ENCODE measurements at places on chromosomes 4 and X.

DNA sequence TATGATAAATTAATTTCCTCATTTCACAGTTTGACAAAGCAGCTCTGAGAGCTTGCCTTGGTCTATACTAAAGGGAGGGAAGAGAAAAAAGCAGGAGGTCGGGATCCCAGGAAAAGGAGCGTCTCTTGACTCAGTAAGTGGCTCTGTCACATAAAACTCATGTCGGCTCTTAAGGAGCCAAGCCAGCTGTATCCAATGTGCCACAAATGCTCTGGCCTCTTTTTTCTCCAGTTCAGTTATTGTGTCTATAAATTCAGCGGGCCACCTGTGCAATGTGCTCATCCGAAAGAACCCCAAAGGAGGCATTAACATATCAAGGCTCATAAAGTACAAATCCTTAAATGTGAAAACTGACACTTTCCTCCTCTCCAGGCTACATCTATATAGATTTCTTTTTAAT is 337.7 kb upstream of the FAM241A start:
- no peak for DNase-seq

DNA sequence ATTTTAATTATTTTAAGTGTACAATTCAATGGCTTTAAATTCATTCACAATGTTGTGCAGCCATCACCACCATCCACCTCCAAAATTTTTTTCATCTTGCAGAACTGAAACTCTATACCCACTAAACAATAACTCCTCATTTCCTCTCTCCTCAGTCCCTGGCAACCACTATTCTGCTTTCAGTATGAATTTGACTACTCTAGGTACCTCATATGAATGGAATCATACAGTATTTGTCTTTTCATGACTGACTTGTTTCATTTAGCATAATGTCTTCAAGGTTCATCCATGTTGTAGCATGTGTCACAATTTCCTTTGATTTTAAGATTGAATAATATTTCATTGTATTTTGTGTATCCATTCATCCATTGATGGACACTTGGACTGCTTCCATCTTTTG is 46.9 kb downstream of the KIF4A start:
- no peak for DNase-seq

DNA sequence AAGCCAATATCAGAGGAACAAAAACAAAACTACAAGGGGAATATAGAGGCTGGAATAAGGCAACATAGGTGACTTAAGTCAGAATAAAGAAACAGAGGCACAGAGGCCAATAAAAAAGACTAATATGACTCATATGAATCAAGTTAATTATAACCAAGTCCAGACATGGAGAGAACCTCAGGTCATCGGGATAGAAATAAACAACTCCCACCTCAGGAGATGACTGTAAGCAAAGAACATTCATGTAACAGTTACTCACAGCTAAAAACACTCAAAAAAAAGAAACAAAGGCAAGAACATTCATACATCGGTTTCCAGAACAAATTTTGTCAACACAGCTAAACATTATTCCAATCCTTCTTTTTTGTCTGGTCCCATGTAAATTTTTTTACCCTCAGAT is 60.3 kb upstream of the RXFP1 start:
- DNase-seq = peak; percentile 70

- DNase-seq = no peak
These were observed 2.8 kb downstream of the MXD4 start for GRCh38 chr4:2259036-2259540.

- no peak for DNase-seq
These were observed 28.8 kb downstream of the FGFR3 start for GRCh38 chr4:1821679-1822567.

DNA sequence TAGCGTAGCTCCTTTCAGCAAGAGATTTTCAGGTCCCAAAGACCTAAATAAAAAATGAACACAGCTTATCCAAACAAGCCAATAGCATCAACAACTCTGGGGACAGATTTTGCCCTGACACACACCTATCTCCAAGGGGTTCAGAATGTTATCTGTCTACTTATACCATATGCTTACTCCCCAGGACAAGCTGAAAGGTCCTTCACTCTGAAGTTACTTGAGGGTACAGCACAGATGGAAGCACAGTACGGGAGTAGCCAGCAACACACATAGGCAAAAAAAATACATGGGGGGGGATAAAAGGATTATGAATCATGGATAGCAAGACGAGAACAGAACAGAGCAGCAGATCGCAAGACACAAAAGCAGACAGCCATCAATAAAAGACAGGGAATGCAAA is 90.7 kb upstream of the MCF2 start:
- DNase-seq = no peak

GRCh38 chr4:74772106-74772505 is 22.2 kb downstream of the BTC start:
- DNase-seq = no peak

GRCh38 chrX:109967156-109967555 is 35.8 kb upstream of the TMEM164 start:
- DNase-seq = peak; percentile 71

DNA sequence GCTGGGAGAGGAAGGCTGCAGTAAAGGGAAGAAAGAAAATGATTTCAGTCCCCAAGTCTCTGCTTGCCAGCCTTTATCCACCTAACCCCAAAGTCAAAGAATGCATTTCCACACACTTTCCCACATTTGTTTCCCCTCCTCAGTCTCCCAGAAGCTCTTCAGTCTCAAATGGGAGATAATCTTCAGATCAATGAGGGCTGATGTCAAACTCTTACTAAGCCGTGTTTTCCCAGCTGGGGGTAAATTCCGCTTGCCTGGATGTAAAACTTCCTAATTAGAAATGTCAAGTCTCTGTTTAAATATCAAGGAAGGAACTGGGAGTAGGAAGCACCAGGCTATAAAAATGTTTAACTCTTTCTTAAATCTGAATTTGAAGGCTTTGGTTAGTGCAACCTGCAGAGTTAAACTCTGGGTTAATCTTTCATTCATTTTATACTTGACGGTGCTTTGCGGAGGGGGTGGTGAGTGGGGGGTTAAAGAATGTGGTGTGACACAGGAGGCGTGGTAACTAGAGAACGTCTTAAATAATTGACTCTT is 601.4 kb upstream of the ACTRT1 start:
- DNase-seq = no peak

DNA sequence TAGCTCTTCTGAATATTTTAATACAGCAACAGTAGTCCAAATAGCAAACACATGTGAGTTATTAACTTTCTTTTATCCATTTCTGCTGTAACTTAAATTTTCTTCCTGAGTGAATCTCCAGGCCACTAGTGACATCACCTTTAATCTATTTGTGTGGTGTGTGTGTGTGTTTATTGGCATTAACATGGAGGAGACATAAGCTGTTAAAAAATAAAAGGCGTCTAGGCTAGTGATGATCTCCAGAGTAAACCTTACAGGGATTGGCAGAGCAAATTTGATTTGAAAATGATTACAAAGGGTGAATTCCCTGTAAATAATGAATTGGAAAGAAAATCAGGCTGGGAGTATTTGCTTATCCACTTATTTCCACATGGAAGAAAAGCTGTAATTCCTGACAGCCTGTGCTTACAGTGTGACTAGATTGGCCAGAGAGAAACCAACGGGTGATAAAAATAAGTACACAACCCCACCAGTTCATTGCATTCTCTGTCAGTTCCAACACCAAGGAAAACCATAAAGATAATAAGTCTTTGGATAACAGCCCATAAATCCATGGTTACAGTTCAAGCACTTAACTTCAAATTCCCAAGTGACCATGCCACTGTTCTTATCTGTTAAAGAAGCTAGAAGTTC is 186.1 kb downstream of the ENOX2 start:
- DNase-seq = no peak

GRCh38 chr4:116180157-116180601 is 905.2 kb downstream of the TRAM1L1 start:
- DNase-seq = peak; percentile 0

DNA sequence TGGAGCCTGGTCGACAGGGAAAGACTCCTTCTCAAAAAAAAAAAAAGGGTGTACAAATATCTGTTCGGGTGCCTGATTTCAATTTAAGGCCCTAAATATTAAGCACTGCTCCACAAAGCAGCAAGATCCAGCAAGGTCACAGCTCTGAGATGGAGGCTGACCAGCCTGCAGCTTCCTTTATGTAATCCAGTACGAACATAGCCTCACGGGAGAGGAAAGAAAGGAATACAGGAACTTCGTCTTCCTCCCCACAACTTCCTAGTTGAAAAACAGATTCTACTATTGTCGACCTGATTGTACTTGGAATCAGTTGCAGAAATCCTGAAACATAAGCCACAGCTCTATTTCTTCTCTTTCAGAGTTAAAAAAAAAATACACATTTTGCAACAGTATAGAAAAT is 53.5 kb upstream of the TBC1D9 start:
- DNase-seq = no peak

DNA sequence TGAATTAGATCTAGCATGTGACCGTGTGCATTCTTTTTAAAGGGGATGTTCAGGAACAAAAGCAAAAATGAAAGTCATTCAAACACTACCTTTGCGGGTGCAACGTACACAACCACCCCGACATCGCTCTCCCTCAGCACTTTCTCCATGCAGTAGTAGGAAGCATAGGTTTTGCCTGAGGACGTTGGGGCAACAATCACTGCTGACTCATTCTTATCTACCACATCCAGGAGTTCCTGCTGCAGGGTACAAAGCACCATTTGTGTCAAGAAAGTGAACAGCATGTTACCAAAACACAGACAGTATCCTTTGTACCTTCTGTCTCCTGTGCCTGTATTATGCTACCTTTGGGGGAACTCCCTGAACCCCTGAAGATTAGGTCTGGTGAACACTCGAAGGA is 58.6 kb downstream of the DDX60L start:
- peak; percentile 8 for DNase-seq

- DNase-seq = no peak
These were observed 109.6 kb downstream of the SH2D1A start for GRCh38 chrX:124455966-124456365.

DNA sequence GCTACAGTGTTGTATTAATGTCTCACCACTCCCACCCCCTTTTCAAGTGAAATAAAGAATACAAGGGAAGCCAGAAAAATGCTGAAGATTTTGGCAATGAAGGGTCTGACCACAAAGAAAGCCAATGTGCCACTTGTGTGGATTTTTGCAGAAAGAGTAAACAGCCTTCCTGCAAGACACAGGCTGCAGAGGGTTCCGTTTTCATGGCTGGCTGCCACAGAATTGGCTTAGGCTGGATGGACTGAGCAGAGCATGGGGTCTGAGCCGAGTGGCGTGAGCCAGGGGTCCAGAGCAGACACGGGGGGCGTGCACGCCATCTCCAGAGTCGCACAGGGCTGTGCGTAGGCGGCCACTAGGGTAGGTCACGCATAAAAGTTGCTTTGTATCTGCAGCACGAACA is 69.2 kb downstream of the MTNR1A start:
- no peak for DNase-seq

- DNase-seq = peak; percentile 95
These were observed 288.3 kb downstream of the CHIC1 start for GRCh38 chrX:73851014-73852009.

DNA sequence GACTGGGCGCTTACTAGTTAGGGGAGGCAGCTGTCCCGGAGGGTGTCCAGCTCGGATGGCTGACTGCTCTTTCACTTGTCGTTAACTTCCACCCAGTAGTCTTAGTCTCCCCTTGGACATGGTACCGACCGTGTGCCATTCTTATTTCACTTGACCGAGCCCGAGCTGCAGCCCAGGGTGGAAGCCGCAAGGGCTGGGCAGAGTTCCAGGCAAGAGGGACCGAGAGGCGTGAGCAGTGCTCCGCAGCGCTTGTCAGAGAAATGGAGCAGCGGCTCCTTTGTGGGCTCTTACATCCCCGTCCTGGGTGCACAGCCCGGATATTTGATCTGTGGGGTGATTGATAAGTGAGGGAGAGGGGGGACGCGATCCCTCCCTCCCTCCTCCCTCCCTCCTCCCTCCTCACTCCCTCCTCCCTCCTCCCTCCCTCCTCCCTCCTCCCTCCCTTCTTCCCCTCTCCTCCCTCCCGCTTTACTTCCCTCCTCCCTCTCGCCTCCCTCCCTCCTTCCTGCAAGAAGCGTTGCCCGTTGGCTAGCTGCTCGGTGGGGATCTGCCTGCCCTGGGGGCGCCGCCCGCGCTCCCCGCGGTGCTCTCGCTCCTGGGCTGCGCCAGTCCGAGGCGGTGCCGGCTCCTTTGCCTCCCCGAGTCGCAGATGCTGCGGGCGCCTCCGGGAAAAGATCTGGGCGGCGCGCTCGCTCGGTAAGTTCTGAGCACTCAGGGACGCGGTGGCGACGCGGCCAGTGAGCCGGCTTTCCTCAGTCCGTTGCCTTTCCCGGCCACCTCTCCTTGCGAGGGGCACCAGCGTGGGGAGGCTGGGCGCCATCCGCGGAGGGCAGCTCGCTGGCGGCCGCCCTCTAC is at the start of gene SLITRK2:
Gene SLITRK2 (plus strand): TSS at position 499 of the 855 bp plus-strand sequence. CDS start 4,597 bp downstream, outside the sequence.
- DNase-seq = peak; percentile 2

GRCh38 chrX:71998836-71999509 is 88.3 kb downstream of the NHSL2 start:
- peak; percentile 42 for DNase-seq

DNA sequence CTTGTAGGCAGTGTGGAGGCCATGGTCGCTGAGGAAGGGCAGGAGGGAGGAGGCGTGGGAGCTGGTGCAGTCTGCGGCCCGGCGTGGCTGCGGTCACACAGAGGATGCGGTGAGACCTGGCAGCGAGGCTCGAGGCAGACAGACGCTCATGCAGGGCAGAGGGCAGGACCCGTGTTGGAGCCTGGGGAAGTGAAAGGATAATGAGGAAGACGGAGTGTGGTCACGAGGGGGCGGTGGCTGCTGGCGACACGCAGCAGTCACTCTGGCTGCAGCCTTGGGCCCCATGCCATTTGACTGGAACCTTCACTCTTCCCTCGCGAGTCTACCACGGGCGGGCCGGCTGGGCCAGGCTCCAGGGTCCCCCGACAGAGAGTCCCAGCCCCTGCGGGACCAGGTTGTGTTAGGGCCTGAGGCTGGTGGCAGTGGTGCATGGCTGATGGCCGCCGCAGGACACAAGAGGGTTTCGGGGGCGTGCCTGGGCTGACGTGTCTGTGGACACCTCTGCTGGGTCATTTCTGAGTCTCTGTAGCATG is 68.8 kb upstream of the HGFAC start:
- DNase-seq = no peak

- DNase-seq = peak; percentile 57
These were observed 138.0 kb downstream of the RBMX2 start for GRCh38 chrX:130539721-130540321.

GRCh38 chrX:115535421-115535820 is 25.6 kb upstream of the PLS3 start:
- no peak for DNase-seq

DNA sequence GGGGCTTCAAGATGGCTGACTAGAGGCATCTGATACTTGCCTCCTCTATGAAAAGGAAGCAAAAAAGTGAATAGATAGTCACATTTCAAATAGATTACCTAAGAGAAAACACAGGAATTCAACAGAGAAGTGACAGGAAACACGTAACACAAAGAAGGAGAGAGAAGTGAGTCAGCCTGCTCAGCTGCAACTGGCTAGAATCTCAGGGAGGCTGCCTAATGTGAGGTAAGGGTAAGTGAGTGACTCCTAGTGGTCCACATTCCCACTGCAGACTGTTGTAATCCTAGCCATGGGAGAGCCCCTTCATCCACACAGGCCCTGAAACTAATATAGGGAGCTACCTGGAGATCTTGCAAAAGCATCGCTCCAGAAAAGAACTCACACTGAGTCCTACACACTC is 179.2 kb downstream of the SLC7A11 start:
- peak; percentile 63 for DNase-seq
